Activated T-helper 1 cell treated with anti-CD3 and anti-CD28 coated beads, Interleukin-2, amount 50 U/mL, for 16 hours (primary cell): ENCODE measurements at places on chromosomes 5 and 9.

GRCh38 chr5:88792144-88792840 lies 90.7 kb downstream of the MEF2C start:
- DNase-seq, result no peak

DNA sequence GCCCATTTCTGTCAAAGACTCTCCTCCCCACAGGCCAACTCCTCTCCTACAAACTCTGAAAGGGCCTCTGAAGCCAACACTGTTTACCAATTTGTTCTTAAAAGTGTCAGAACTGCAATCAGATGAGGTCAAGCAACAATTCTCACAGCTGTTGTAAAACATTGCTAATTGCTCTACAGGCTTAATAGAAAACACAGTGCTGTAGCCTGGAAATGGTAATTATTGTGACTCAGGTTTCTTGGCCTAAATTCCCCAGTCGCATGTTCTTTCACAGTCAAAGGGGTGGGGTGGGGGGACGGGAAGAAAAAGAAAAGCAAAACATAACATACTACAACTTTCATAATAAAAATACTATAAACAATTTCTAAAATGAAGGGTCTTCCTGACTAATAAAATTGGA lies 343.2 kb downstream of the DMAC1 start:
- no peak for DNase-seq

- no peak for DNase-seq
Measured at GRCh38 chr5:117486261-117486660, 911.6 kb upstream of the SEMA6A start.

- DNase-seq, result no peak
Measured at GRCh38 chr9:125785248-125785751, 38.1 kb downstream of the PBX3 start.

GRCh38 chr5:93141969-93142368 lies 439.1 kb downstream of the NR2F1-AS1 start:
- no peak for DNase-seq
